Progenitor cell of endocrine pancreas (in vitro differentiated cells): ENCODE measurements at places on chromosomes 7 and 10. TPM values are rescaled to one million over a fixed set of nuclear protein-coding genes. Genes with fewer than 3 reads are reported as not detected.

Gene ELAPOR2
- total RNA-seq = 59.4 and 62.8 TPM in 2 replicates

Gene VWA2
- 12.1 and 12.4 TPM in 2 replicates for total RNA-seq

Gene LRIT1
- total RNA-seq = not detected in 2 replicates

Gene PAX4
- 23.6 and 25.1 TPM in 2 replicates for total RNA-seq

Gene SLC26A5
- 0.17 TPM in 1 of 2 replicates, not detected in the other for total RNA-seq
